Activated CD4-positive, alpha-beta T cell treated with anti-CD3 and anti-CD28 coated beads, Interleukin-2, amount 50 U/mL, for 48 hours (primary cell): ENCODE measurements at places on chromosomes 6 and 20.

DNA sequence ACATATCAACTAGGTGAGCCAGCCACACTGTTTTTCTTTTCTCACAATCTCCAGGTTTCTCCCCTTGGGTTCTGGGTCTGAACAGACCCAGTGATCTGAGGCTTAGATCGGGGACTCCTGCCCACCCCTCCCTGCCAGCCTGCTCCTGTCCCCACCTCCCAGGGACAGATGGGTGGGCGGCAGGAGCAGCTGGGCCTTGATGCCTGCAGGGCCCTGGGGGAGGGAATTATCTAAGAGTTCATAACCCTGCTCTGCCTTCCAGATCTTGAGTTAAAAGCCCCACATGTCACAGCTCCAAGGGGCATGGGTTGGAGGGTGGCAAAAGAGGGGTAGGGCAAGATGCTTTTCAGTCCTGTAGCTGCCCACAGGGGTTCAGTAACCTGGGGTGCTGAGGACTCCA lies 5.2 kb upstream of the XKR7 start:
- DNase-seq, result no peak

GRCh38 chr6:6723921-6724538 lies 135.5 kb downstream of the LY86 start:
- DNase-seq, result no peak

DNA sequence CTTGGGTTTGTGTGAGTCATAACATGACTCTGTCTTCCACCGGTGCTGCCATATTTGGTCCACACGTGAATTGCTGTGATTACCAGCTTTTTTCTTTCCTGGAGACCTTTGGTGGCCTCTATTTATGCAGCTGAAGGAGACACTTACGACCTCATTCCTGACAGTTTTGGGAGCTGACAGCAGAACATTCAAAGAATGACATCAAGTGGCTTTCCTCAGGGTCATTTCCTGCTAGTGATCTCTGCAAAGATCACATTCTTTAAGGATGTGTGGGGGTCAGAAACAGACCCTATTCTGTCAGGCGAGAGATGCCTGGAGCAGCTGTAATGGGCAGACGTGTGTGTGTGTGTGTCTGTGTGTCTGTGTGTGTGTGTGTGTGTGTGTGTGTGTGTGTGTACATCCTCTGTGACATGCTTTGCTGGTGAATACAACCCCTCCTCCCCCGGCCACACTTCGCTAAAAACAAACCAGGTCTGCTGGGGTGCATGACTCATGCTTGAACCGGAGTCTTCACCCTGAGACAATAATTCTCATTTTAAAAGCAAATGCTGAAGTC lies 115.6 kb downstream of the TMEM170B start:
- peak; percentile 39 for DNase-seq

- DNase-seq, result no peak
These were observed 231.5 kb downstream of the C6orf118 start for GRCh38 chr6:165077876-165078275.

GRCh38 chr6:166221040-166221439 lies 53.4 kb upstream of the TBXT start:
- peak; percentile 37 for DNase-seq

GRCh38 chr6:27547157-27548075 lies 74.5 kb upstream of the ZNF184 start:
- DNase-seq, result peak; percentile 56

- no peak for DNase-seq
These were observed 93.4 kb downstream of the UST start for GRCh38 chr6:148840256-148840655.

- no peak for DNase-seq
These were observed 13.2 kb downstream of the MRAP2 start for GRCh38 chr6:84046755-84047154.

DNA sequence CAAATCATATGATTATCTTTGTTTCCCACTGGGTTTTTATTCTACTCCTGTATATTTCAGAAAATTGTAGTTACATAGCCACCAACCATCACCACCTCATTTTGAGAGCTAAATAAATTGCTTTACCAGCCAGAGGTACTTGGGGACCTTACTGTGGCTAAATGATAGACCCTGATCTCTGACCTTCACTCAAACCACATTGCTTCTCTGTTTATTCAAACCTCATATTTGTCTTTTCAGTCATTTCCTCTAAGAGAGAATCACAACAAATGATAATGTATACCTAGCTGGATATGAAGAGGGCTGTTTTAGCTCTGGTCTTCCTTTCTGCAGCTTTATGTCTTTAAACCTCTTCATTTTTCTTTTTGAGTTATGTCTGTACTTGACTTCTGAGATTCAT lies 142.8 kb downstream of the ADGB start:
- DNase-seq, result no peak

DNA sequence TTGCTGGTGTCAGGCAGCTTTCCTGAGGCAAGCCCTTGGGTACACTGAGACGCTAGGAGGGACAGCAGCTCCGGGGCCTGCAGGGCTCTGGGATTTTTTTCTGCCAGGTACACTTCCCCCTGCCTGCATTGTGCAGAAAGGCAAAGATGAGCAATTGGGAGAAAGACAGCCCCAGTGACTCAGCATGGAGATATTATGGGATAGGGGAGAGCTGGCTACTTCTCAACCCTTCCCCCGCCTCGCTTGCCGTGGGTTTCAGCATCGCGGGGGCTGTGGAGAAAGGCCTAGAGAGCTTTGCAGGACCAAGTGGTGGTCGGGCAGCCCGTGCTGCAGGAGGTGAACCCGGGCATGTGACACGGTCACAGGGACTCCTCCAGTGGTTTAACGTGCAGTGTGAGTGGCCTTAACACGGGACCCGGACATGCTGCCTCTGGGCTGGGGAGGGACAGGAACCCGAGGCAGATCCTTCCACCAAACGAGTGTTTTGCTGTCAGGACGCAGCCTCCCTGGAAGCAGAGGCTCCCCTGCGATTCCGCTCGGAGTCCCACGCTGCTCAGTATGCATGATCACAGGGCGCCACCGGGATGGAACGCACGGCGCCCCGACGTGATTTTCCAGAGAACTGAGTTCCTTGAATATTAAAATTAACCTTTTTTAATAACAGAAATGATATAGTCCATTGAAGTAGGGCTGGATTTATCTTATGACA lies 139.9 kb downstream of the CDH4 start:
- DNase-seq, result no peak

- DNase-seq, result no peak
These were observed 44.5 kb upstream of the DSE start for GRCh38 chr6:116326181-116326671.

DNA sequence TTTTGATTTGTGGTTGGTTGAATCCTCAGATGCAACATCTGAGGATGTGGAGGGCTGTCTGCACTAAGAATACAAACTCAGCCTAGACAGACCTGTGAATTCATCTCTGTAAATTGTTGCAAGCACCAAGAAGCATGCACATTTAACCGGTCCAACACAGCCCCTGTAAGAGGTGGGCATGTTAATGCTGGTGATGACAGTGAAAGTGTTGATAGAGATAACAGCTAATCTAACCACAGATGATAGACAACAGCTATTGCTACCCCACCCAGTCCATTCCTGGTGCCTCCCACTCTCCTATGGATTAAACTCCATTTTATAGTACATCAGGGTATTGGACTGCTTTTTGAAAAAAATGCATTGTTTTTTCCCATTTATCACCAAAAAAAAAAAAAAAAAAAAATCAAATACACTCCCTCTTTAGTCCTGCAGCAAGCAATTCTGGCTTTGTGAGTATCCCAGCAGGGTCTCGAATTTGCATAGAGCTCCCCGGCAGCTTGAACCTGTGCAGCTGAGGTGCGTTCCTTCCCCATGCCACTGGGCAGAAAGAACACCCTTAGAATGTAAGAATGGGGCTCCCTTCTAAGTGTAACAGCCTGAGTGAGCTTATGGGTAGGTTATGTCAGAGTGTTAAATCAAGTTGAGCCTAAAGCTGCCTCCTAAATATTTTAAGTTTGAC lies 270.9 kb upstream of the JARID2 start:
- DNase-seq, result no peak

DNA sequence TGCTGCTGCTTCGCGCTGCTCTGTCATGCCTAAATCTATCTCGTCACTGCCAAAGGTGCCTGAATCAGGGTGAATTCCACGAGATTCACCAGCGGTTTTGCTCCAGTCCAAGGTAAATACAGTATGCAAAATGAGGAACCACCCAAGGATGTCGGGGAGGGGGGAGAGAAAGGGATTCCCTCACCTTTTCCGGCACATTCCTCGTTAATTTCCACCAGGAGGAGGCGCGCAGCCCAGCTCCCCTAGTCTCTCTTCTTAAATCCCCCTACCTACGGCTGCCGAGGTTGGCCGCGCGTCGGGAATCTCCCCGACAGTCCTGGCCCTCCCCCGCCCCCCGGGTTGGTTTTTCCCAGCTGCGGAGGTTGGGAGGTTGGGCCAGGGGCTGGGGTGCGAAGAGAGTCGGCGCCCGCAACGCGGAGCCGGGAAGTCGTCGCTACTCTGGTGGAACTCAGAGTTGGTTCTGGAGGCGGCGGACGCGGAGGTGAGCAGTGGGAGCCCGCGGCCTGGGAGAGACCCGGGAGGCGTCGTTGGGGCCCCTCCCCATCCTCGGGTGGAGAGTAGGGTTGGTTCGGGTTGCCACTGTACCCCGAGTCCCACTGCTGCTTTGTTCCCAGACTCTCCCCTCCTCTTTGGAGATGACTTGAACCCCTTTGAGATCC lies at the start of gene TPBG:
Gene TPBG (plus strand): TSS at position 390 of the 659 bp plus-strand sequence. CDS start 1,145 bp downstream, outside the sequence.
- peak; percentile 34 for DNase-seq

GRCh38 chr6:43115365-43115764 lies 39.3 kb downstream of the PTK7 start:
- no peak for DNase-seq

DNA sequence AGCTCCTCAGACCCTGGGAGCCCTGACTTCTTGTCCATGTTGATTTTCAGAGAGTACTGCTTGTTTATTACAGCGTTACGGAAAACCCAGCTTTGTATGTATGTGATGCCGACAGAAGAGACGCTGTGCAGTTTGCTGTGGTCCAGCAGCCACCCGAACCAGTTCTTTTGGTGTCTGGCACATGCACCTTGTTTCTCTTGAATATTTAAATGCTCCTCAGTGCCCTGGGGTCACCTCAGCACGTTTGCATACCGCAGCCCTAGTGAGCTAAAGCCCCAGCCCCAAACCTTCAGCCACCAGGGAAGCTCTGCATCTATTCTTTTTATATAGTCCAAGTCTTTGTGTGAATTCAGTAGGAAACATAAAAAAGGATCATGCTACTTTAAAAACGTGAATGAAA lies 39.9 kb downstream of the AFDN start:
- no peak for DNase-seq

DNA sequence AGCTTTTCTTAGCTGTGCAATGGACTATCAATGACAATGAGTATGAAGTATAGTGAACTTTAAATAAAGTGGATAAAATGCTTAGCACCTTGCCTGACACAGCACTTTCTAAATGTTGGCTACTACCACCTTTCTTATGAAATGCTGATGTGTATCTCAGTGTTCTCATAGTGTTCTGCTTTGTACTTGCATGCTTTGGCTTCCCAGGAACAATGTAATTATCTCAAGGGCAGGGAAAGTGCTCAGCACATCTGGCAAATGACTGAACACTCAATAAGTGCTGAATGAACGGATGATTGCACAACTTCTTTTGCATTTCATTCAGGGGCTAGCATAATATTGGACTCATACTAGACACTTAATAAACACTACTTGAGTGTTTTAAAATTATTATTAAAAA lies 28.2 kb upstream of the NOX3 start:
- no peak for DNase-seq

DNA sequence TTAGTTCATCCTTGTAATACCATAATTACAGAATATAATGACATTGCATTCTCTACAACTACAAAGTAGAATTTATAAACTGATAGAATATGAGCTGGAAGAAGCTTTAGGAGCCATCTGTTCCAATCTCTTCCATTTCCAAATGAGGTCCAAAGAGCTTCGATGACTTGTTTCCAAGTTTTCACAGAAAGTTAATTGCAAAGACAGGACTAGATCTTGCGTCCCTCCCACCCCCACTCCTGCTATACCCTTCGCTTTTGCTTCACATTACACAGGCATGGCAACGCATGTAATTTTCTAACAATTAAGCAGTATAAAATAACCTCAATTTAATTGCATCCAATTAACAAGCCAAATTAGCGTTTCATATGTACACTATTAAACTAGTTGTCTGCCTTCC lies 7.0 kb downstream of the HIVEP2 start:
- no peak for DNase-seq

DNA sequence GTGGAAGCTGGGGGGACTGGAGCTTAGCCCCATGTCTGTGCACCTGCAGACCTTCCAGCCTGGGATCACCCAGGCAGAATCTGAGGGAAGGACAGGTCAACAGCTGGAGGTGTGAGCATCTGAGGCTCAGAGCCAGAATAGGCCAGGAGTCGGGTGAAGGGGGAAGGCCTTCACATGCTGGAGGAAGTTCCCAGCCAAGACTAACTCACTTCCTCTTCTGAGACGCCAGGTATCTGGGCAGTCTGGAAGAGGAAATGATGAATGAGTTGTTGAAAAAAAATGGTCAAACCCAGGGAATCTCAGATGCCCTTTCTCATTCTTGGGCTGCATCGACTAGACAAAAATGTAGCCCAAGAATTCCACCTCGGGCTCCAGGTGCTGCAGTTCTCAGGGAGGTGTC lies 73.6 kb upstream of the TIAM2 start:
- no peak for DNase-seq

- DNase-seq, result no peak
These were observed 3.7 kb downstream of the CALHM5 start for GRCh38 chr6:116515141-116515540.

DNA sequence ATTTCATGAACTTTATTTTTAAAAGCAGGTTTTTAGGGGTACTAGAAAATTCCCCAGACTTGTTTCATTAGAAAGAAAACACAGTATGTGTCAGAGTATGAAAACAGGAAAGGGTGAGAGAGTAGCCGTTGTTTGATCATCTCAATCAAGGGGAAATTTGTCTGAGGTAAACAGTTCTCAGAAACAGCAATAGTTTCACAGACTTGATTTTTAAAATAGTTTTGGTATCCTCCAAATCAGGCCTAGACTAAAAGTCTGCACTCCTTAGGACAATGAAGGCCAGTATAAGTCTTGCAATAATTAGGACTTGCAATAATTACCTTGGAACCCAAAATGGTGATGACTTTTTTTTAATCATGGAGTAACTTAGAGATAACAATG lies 176.6 kb upstream of the TAB2 start:
- no peak for DNase-seq

GRCh38 chr6:158627940-158628211 lies 16.7 kb downstream of the DYNLT1 start:
- DNase-seq, result no peak

GRCh38 chr20:51713213-51713598 lies 55.0 kb downstream of the ATP9A start:
- no peak for DNase-seq

DNA sequence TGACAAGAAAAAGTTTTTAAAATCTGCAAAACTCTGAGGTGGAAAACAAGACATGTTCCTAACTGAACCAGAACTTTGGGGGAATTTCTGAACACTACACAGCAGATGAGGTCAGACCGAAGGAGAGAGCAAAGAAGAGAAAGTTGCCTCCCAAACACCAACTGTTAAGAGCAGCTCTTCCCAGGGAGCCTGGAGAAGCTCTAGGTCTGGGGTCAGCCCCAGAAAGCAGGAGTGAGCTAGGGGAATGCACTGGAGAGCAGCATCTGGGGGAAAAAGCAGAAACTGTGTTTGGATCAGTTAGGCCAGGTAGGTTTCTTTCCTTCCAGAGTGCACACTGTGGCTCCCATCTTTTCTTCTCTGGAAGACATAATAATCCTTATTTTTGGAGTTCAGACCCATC lies 41.3 kb downstream of the FKBP5 start:
- DNase-seq, result no peak

- DNase-seq, result no peak
These were observed 51.9 kb downstream of the TRMT11 start for GRCh38 chr6:126038234-126038633.

- no peak for DNase-seq
These were observed 146.8 kb upstream of the PMEPA1 start for GRCh38 chr20:57856658-57857057.
